ENCODE measurements at places on chromosomes 12 and 14.

DNA sequence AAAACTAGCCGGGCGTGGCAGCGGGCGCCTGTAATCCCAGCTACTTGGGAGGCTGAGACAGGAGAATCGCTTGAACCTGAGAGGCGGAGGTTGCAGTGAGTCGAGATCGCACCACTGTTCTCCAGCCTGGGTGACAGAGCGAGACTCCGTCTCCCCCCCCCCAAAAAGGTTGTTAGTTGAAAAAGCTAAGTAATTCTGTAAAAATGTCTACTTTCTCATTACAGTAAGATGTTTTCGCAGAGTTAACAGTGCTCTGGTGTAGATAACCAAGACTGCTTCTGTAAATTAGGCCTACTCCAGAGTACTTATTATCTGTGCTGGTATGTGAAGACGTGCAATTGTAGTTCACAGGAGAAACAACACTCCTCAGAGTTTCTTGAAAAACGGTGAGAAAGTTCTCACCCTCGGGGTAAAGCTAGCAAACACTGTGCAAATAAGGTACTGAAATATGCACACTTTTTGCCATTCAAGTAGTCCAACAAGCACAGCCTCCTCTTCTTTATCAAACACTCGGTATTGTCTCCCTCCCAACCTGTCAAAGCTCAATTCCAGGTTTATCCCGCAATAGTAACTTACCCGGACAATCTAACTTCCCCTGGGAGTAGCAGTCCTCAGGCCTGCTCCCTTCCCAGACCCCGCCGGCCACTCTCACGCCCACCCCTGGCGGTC lies 974 bp downstream of the BTBD7 start:
- no peak for DNase-seq

DNA sequence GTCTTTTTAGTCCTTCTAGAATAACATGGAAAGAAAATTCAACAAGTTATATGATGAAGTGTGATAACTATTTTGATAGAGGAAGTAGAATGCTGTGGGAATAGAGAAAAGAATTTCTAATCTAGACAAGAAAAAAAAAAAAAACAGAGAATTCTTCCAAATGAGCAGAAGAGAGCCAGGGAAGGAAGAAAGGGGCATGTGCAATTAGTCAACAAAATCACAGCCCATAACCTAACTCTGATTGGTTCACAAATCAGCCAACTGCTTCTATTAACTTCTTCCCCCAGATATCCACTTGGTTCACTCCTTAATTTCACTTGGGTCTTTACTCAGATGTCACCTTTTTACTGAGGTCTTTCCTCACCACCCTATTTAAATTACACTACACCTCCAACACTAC lies 69.5 kb downstream of the BTG1 start:
- no peak for DNase-seq

DNA sequence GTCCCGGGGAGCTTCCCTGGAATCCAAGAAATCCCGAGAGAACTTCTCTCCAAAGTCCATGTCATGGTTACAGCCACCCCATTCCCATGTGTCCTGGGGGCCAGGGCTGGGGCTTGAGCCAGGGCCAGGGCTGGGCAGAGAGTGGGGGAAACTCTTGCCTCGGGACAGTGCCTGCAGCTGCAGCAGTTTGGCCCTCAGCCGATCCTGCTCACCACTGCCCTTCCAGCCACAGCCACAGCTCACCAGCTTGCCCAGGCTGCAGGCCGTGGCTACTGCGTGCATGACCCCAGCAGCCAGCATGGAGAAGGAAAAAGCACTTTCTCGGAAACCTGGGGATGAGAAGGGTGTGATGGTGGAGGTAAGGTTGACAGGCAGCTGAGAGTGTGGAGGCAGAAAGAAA lies 3.5 kb downstream of the WNT10B start:
- DNase-seq: no peak

GRCh38 chr12:121423253-121423652 lies 23.3 kb downstream of the RNF34 start:
- no peak for DNase-seq

GRCh38 chr12:27316947-27317346 lies 15.7 kb upstream of the BMAL2 start:
- DNase-seq: no peak

- DNase-seq: no peak
These were observed 39.6 kb upstream of the YY1 start for GRCh38 chr14:100199240-100199860.

DNA sequence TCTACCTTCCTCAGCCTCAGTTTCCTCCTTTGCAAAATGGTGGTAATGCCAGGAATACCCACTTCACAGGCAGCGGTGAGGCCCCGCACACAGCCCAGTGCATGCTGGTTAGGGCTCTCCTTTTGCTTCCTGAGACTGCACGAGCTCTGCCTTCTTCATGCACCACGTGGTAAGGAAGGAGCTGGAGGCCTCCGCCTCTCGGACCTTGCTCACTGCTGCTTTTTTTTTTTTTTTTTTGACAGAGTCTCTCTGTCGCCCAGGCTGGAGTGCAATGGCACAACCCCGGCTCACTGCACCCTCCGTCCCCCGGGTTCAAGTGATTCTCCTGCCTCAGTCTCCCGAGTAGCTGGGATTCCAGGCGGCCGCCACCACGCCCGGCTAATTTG lies 18.1 kb downstream of the TAMALIN start:
- peak; percentile 42 for DNase-seq

- no peak for DNase-seq
These were observed 82.6 kb downstream of the NTF3 start for GRCh38 chr12:5514545-5514944.

GRCh38 chr12:120771097-120771496 lies 45.5 kb downstream of the ACADS start:
- DNase-seq: no peak

- DNase-seq: no peak
These were observed 4.5 kb upstream of the KRT4 start for GRCh38 chr12:52818388-52818787.
